ENCODE measurements at places on chromosomes 11 and 22.

DNA sequence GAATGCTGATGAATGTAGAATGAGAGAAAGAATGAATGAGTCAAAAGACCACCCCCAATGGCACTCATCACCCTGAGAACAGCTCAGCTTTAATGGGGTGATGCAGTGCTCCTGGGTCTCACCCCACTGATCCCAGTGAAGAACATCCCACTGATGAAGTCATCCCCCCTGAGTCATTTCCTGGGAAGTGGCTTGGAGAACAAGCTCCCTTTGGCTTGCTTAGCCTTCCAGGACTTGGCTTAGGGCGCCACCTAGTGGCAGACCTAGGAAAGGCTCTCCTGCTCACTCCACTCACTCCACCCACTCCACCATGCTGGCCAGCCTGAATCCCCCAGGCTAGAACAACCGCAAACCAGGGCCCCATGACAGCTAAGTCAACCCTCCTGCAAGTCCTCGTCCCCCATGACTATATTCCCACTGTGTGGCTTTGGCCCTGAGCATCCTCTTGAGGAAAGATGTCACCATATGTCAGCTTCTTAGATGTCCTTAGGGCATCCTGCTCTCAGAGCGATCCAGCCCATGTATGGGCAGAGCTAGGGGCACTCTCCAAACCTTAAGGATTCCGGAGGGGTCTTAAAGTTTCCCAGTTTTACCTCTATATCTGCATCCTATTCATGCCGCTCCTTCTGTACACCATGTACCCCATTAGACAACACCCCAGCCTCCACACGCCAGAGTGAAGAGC is 17.8 kb upstream of the TMPRSS13 start:
- DNase-seq: peak; percentile 7

- no peak for DNase-seq
These were observed 3.1 kb downstream of the ASRGL1 start for GRCh38 chr11:62340269-62340901.

DNA sequence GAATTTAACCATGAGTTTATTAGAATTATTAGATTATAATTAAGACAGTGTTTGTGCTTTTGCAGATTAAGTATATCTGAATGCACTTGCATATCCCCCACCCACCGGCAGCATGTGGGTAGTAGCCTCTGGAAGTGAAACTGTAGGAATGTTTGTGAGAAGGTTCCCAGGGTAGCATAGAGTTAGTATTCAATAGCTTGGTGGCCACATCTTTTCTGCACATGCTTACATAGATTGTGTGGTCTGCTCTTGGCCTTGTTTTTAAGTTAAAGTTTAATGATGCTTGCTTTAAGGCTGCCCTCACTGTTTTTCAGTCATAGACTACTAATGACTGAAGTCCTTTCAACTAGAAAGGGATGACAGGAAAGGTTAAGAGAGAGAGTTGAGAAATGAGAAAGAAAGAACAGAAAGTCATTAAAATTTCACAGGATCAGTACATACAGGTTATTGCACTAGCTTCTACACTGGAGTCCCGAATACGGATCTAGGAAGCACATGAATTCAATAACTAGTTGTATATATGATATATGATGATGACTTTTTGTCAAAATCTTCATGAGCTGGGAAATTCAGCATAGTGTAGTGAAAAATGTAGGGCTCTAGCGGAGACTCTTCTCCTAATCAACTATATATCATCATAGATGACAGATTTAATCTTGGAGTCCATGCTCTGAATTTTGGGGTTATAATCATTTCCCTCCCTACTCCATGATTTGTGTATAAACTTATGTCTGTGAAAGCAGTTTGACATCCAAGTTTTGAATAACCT is 137.1 kb downstream of the ARHGAP42 start:
- DNase-seq: no peak

DNA sequence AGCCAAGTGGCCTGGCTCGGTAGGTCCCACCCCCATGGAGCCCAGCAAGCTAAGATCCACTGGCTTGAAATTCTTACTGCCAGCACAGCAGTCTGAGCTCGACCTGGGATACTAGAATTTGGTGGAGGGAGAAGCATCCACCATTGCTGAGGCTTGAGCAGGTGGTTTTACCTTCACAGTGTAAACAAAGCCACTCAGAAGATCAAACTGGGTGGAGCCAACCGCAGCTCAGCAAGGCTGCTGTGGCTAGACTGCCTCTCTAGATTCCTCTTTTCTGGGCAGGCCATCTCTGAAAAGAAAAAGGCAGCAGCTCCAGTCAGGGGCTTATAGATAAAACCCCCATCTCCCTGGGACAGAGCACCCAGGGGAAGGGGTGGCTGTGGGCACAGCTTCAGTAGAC is 22.3 kb upstream of the OR5B21 start:
- DNase-seq: no peak

GRCh38 chr11:117045196-117045595 is 53.0 kb downstream of the SIK3 start:
- no peak for DNase-seq

GRCh38 chr11:96328395-96329010 is 14.5 kb downstream of the MAML2 start:
- DNase-seq: no peak

GRCh38 chr22:37077802-37078448 is 26.4 kb downstream of the KCTD17 start:
- no peak for DNase-seq

DNA sequence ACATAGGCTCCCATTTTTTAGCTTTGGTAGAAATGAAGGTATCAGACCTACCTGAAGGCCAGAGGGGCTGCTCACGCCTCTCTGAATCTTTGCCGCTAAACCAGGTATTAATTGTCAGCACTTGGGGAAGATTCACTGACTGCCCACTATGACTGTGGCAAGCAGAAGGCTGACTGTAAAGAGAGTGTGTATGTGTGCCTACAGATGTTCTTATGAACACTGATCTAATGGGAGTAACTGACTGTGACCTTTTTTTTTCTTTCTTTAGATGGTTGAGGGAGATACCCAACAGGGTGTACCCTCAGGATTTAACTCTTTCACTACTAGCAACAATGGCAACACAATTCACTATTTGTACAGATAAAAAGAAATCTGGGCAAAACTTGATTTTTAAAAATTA is at the start of gene RAG2:
RAG2 (minus strand) TSS at position 186 of the 400 bp plus-strand sequence. CDS start 4,068 bp downstream, outside the sequence.
- DNase-seq: no peak

GRCh38 chr22:29784451-29785361 is 17.5 kb downstream of the UQCR10 start:
- no peak for DNase-seq

GRCh38 chr22:36874736-36875135 is 13.9 kb downstream of the NCF4 start:
- DNase-seq: no peak

GRCh38 chr11:102575012-102575411 is 44.5 kb upstream of the MMP7 start:
- DNase-seq: no peak

DNA sequence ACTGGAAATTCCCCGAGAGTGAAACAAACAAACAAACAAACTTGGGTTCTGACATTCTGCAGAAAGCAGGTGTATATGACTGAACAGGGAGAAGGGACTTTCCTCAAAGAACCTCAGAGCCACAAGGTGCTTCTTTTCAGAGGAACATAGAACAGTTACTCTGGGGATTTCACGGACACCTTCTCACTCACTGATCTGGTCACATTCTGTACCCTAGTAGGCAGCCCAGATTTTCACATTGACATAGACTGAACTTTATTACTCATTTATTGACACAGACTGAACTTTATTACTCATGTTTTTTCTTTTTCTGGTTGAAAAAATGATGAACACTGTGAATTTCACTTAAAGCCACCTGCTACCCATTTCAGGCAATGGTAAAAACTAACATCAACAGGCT is 263.0 kb downstream of the OPCML start:
- no peak for DNase-seq

- no peak for DNase-seq
These were observed 46.4 kb upstream of the ARHGAP42 start for GRCh38 chr11:100640646-100641045.

- DNase-seq: no peak
These were observed 800 bp downstream of the KCTD21 start for GRCh38 chr11:78187366-78188285.

DNA sequence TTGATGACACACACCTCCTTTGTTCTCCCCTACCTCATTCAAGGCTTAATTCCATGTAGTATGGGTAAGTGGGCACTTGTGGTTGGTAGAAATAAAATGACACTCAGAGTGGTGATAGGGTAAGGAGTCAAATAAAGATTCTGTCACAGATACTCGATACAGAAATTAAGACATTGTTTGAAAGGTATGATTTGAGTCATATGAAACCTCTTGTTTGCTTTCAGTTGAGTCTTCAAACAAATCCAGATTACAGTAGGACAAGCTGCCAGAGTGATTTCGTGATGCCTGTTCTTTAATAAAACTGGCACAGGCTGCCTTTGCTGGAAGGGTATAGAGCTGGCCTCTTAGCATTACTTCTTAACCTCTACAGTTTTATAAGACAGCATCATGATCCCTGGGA is 182.4 kb downstream of the SPON1 start:
- no peak for DNase-seq

GRCh38 chr11:84564180-84564866 is 1062.8 kb downstream of the DLG2 start:
- DNase-seq: no peak

DNA sequence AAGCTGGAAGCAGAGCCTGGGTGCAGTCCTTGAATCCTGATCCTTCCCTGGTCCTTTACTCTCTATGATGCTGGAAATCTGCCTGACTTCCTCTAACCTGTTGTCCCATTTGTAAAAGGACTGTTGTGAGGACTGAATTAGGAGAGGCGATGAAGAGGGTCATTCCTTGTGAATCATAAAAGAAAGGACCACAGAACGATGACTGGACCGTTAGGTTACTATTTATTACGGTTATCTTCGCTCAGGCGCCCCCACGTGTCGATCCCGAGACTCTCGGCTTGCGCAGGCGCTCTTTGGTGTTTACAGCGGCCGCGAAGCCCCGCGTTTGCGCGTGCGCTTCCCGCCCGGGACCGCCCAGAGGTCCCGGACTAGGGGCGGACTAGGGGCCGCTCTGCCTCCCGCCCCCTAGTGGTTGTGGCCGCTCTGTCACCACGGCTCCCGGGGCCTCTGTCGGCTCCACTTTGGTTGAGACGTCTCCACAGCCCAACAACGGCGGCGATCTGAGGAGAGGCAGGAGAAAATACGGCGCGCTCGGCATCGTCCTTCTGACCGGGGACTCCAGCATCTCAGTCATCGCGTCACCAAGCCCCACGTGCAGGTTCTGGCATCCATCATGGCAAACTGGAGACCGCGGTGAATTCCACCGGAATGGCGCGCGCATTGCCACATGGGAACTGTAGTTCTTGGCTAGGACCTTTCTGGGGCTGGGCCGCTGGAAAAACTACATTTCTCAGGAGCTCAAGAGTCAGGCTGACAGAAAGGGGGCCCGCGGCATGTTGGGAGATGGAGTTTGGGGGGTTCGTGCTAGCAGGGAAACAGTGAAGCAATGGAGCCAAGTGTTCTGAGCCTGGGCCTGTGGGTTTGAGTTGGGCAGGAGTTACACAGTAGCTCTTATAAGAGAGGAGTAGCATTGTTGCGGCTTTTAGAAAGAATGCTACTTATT is at the start of gene STARD10:
STARD10 (minus strand) TSS at position 623 of the 943 bp plus-strand sequence. CDS start 12,866 bp downstream, outside the sequence.
- peak; percentile 87 for DNase-seq

GRCh38 chr11:15665368-15665871 is 550.7 kb downstream of the INSC start:
- no peak for DNase-seq

Measured in NCI-H748 treated with DMSO at 0.1 percent for 48 hours (cell line).